K562 (cell line): ENCODE measurements at places on chromosomes 2 and 18. TPM values are rescaled to one million over a fixed set of nuclear protein-coding genes. Genes with fewer than 3 reads are reported as not detected.

Gene ABCG8
- polyA plus RNA-seq, result not detected in 2 replicates

Gene OSGEPL1
- polyA plus RNA-seq, result 5.1 and 6.0 TPM in 2 replicates

Gene UGT1A5
- polyA plus RNA-seq, result not detected in 2 replicates

Gene DOK1
- polyA plus RNA-seq, result 27.7 and 33.0 TPM in 2 replicates

Gene DPP10
- polyA plus RNA-seq, result not detected in 2 replicates

Gene ALPP
- 0.03 TPM in 1 of 2 replicates, not detected in the other for polyA plus RNA-seq

Gene PPP1R1C
- polyA plus RNA-seq, result 0.09 TPM in 1 of 2 replicates, not detected in the other

Gene C2orf80
- not detected in 2 replicates for polyA plus RNA-seq

Gene C2orf72
- polyA plus RNA-seq, result not detected in 2 replicates

Gene CDH2
- not detected in 2 replicates for polyA plus RNA-seq
